ENCODE measurements at places on chromosomes 3 and 15.

DNA sequence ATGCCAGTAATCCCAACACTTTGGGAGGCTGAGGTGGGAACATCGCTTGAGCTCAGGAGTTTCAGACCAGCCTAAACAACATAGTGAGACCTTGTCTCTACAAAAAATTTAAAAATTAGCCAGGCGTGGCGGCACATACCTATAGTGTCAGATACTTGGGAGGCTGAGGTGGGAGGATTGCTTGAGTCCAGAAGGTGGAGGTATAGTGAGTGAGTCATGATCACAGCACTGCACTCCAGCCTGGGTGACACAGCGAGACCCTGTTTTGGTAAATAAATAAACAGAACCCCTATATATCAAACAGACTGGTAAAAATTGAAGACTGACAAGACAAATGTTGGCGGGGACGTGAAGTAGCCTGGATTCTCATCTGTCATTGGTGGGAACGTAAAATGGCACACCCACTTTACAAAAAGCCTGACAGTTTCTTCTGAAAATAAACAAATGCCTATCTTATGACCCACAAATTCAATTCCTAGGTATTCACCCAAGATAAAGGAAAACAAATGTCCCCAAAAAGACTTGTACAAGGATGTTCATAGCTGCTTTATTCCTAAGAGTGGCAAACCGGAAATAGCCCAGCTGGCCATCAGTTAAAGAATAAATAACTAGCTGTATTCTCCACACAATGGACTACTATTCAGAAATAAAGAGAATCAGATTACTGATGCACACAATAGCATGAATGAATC lies 47.0 kb upstream of the GK5 start:
- no peak for DNase-seq

GRCh38 chr3:111904376-111905241 lies 45.5 kb downstream of the PHLDB2 start:
- DNase-seq: no peak

- DNase-seq: no peak
Measured at GRCh38 chr15:69812861-69813261, 284.9 kb downstream of the TLE3 start.

- no peak for DNase-seq
Measured at GRCh38 chr3:8307545-8308110, 194.0 kb upstream of the LMCD1 start.

DNA sequence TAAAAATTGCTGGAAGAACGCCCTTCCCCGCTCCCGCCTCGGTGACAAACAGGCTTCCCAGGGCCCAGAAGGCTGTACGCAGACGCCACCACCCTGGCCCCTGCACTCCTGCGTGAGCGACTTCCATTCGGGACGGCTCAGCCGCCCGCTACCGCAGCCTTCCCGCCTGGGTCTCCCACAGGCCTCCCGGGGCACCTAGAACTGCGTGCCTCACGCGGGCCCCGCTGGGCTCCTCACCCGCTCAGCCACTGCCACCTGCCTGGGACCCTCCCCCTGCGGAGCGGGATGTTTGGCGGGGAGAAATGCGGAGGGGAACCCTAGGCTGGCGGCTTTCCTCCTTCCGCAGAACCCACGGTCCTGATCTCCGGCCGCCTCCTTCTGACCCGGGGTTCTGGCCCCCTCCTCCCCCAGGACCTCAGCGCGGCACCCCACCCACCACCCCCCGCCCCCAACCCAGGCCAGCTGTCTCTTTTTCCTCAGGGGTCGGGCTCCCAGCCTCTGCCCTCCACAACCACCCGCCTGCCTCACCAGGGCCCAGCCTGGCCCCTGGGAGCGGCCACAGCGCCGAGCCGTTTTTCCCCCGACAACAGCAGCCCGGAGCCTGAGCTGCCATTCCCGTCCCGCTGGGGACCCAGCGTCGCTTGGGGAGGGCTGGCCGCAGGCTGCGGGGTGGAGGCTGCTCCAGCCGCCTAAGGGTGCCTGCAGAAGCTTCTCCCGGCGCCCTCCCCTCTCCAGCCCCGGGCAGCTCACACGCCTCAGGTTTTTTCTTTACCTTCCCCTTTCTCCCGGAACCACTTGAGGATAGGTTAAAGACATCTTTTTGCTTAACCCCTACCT lies 27.6 kb upstream of the RAB7A start:
- peak; percentile 26 for DNase-seq

DNA sequence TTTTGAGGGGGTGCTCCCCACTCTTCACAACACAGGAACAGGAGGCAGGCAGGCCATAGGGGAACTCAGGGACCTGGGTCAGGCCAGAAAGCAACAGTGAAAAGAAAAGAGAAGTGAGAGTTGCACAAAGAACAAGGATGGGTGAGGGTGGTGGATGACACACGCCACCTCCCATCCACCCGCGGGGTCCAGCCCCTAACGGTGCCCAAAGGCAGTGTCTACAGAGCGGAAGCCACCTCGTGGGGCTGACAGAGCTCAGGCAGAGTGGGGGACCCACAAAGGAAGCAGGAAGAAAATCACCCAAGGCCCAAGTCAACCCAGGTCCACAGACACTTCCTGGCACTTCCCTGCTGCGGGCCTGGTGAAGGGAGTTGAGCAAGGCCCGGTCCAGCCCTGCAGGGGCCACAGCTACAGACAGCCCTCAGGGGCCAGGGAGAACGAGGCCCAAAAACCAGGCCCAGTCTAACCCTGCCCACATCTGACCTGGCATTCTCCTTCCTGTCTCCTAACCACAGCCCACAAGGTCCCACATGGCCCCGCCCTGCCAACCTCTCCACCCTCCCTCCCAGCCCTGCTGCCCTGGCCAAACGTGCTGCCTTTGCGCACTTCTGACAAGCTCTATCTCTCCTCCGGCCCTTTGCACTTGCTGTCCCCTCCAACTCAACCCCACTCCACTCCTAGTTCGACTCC lies 5.9 kb downstream of the NUP210 start:
- peak; percentile 70 for DNase-seq

- DNase-seq: no peak
Measured at GRCh38 chr3:104438706-104439105, 928.0 kb upstream of the ALCAM start.

- DNase-seq: no peak
Measured at GRCh38 chr3:6262010-6262409, 598.9 kb upstream of the GRM7 start.

- peak; percentile 69 for DNase-seq
Measured at GRCh38 chr3:23805633-23806533, at the start of gene UBE2E1. Gene UBE2E1, plus strand, starts transcription at chr3:23805955. Its CDS starts 1,315 bp downstream, at chr3:23807270.

DNA sequence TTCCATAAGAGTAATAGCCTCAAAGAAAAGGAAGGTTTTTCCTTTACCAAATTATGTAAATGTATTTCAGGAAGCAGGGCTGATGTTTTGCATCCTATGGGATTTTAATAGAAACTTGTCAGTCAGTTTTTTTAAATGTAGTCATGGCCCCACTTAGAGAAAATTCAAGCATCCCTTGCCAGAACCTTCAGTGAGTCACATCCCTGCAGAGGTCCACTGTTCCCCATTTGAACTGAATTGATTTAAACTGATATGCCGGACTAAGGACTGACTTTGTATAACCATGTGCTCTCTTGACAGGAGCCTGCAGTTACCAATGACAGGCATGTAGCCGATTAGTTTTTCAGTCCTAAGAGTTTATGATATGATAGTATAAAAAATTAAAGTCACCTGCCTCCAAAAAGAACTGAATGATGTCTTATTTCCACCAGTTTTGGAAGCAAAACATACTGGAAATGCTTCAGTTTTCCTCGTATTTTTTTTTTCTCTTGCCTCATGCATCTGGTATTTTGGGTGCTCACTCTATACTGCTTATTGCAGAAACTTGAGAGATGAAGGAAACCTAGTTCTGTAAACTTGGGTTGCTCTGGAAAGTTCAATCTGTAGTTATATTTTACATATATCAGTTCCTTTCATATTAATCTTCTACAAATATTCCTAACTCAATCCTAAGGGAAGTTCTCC lies 30.7 kb downstream of the LRTM1 start:
- DNase-seq: no peak

DNA sequence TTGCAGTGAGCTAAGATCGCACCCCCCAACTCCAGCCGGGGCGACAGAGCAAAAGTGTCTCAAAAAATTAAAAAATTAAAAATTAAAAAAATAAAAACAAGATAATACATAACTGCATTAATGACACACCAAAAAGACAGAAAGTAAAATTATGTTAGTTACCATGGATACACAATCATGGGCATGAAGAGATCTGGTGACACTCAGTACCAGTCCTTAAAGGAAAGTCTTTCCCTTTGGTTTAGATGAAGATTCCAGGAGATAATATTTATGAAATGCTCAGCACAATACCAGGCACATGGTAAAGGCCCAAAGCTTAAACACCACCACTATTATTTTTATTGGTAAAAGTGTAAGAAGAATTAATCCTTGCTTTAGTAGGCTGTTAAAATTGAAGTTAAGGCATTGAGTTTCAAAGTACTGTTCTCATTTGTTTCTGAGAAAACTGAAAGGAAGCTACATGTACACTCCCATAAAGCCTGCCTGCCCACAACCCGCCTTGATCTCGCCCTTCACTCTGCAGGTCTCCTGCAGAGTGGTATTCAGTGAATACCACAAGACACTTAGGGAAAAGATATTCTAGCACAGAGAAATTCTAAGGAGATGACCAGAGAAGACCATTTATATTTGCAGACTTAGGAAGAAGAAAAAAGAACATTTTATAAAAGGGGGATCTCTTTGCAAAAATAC lies 52.3 kb downstream of the SUCLG2 start:
- no peak for DNase-seq

DNA sequence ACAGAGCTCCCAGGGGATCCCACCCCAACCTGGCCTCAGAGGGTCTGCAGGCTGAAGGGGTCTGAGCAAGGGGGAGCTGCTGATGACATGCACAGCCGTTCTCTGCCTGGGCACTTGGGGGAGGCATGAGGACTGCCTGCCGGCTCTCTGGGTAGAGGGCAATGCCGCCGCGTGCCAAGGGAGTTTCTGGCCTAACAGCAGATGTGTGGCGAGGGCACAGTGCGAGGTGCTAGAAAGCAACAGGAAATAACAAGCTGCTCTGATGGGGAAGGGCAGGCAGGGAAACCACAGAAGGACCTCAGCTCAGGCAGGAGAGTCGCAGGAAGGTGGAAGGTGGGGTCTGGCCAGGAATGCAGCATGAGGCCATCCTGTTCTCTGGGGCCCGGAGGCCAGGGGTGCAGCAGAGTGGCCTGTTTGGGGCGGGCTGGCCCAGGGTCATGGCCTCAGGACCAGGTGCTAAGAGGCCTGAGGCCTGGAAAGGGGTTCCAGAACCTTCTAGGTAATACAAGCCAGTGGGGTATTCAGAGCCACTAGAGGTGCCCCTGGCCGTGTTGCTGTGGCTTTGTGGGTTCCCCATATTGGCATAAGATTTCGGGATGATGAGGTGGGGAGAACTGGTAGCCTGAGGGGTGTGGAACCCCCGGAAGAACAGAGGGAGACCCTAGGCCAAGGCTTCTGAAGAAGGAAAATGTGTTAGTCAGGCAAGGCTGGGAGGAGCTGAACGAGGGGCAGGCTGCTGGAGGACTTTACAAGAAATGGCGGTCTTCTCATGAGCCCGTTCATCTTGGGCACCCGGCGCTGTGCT lies 41.2 kb downstream of the RGMA start:
- no peak for DNase-seq

DNA sequence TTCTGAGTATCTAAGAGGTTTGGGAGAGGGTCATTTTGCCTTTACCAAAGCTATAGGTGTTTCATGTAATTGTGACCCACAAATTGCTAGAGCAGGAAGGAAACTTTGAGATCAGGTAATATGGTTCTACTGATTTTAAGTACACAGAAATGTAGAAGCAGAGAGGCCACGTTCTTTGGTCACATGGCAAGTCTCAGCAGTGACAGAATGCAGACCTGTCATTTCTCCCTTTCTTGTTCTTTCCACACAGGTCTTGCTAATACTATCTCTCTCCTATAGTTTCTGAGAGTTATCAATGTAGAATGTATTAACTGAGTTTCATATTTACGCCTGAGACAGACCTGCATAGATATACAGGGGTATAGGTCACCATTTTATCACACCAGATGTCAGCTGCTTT lies 10.9 kb upstream of the RTP1 start:
- DNase-seq: no peak

DNA sequence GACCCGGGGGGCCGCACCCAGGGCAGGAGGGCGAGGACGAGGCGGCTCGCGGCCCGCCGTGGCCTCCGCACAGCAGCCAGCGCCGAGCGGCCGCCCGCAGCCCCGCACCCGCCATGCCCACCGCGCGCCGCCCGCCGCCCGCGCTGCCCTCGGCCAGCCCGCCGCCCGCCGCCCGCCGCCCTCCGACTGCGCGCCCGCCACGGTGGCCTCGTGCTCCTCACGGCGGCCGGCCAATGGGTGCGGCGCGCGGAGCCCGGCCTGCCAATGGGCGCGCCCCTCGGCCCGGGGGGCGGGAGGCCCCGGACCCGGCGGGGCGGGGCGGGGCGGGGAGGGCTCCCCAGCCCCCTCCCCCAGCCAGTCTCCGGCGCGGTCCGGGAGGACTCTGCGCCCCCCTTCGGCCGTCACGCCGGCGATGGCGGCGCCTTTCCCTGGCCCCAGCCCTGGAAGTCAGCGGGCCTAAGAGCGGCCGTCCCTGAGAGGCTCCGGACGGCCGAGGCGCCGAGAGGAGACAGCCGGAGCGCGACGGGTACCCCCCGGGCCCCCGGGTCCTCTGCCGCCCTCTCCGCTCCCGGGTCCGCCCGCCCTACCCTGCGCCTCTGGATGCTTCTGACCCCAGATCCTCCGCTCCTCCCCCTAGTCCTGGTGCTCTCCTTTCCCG lies at the start of gene NT5DC2:
Gene NT5DC2, minus strand, starts transcription at position 235 of the 658 bp plus-strand sequence. Its CDS starts 120 bp downstream, at position 115.
- DNase-seq: peak; percentile 69

- no peak for DNase-seq
Measured at GRCh38 chr3:125965505-125965904, 3.5 kb upstream of the ROPN1B start.

DNA sequence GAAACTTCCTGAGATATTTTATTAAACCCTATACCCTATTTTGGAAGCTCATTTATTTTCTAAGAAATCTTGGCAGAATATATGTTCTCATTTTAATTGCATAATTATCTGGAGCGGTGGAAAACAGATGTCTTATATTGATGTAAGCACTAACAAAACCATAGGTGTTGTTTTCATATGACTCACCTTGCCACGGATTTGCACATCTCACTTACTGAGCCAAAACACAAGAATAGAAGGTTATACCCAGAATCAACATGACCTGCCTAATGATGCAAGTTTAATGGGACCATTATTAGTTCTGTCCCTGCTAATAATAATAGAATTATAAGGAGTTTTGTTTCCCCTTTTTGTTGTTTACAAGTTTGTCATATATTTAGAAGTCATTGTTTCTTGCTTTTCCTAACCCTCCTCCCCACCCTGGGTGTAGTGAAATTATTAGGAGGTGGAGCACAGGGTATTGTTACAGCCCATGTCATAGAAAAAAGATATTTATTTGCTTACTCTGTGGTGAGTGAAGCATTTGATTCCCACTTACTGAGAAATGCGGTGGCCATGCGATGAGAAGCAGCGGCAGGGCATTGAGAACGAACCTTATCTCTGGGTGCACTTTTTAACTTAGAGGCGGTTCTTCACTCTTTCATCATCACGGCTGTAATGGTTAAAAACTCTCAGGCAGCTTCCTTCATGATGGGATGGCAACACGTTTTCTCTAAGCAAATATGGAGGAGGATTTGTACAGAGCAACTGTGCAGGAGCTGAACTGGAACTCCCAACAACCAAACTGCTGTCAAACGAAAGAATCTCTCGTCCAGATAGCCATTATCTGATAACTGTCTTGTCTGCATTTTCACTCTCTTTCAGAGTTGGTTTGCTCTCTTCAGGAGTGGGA lies 521 bp downstream of the IL5RA start:
- DNase-seq: no peak

GRCh38 chr3:18645619-18646018 lies 220.5 kb upstream of the SATB1 start:
- DNase-seq: no peak

GRCh38 chr3:50575372-50575771 lies 6.0 kb downstream of the HEMK1 start:
- no peak for DNase-seq
